Right lobe of liver (tissue), 6 donors: ENCODE measurements at places on chromosomes 11 and 22. TPM values are rescaled to one million over a fixed set of nuclear protein-coding genes. Genes with fewer than 3 reads are reported as not detected.
A peak's percentile ranks its signal among the peaks of the same experiment; 100 is the strongest.

The CALCB gene
- total RNA-seq = 0.12 TPM

GRCh38 chr11:130424613-130425140 is 3.7 kb downstream of the ADAMTS8 start:
- DNase-seq = no peak

The PAX6 gene
- not detected for total RNA-seq

- DNase-seq = no peak
Measured at GRCh38 chr11:109970516-109971183, 122.5 kb upstream of the ZC3H12C start.

- DNase-seq = no peak
Measured at GRCh38 chr11:100727410-100727809, 40.3 kb downstream of the ARHGAP42 start.

DNA sequence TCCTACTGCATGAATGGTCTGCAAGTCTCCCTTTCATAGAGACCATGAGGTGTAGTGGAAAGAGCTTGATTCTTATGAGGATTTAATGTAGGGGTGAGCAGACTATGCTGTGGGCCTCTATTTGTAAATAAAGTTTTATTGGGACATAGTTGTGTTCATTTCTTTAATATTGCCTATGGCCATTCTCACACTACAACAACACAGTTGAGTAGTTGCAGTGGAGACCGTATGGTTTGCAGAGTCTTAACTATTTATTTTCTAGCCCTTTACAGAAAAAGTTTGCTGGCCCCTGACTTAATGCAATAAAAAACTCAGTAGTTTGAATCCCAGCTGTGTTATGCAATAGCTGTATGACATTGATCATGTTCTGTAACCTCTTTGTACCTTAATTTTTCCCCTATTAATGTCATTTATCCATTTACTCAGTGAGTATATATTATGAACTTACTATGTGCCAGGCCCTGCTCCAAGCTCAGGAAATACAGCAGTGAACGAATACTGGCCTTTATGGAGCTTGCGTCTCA is 106.3 kb downstream of the ATXN10 start:
- DNase-seq = no peak

GRCh38 chr11:113994077-113994954 is 19.4 kb downstream of the HTR3A start:
- no peak for DNase-seq

The SEC14L6 gene
- not detected for total RNA-seq

The NRGN gene
- 0.43 TPM for total RNA-seq

- no peak for DNase-seq
Measured at GRCh38 chr11:40746282-40746681, 713.2 kb downstream of the LRRC4C start.

GRCh38 chr11:86849679-86850078 is 49.3 kb downstream of the PRSS23 start:
- DNase-seq = no peak

The PATE2 gene
- total RNA-seq = not detected

DNA sequence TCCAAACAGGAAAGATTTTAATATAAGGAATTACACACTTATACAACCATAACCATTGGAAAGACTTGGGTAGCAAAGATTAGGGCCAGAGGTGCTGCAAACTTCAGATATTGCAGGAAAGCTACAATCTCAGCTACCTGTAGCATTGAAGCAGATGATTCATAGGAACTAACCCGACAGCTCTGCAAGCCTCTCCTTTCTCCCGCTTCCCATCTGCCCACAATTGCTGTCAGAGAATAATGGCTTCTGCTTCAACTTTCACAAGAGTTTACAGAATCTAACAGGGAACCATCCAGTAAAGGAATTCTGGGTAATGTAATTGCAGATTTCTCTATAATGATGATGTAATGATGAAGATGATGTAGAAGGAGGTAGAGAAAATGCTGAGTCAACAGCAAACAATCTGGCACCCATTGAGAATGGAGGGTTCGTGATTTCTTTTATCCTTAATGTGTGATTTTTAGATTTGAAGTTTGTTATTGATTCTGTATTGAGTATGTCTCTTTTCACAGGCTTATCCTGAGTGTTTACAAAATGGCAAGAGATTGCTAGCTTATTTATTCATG is 70.8 kb upstream of the USP47 start:
- DNase-seq = no peak

DNA sequence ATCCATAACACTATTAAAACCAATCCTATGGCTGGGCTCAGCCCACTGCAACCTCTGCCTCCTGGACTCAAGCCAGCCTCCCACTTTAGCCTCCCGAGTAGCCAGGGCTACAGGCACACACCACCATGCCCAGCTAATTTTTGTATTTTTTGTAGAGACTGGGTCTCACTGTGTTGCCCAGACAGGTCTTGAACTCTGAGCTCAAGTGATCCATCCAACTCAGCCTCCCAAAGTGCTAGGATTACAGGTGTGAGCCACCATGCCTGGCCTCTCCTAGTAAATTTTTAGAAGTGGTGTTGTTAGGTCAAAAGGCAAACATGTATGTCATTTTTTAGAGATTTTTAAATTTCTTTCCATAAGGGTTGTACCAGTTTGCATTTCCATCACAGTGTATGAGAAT is 14.2 kb downstream of the F2 start:
- no peak for DNase-seq

The PKNOX2 gene
- 0.27 TPM for total RNA-seq

The DCDC1 gene
- total RNA-seq = 1.9 TPM

DNA sequence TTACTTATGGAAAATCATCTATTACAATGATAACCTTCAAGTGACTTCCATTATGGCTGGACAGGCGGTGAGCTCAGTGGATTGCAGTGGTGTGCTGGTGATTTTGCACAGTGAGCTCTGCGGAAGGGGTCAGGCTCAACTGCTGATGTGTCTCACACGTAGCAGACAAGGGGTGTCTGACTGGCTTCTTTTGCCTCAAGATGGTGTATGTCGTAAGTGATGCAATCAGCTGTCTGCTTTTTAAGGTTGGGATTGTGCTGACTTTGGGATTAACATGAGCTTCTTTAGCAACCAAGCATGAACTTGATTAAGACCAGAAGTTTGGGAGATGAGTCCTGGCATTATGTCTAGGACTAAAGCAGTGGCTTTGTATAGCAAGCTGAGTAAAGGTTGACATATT is 49.5 kb downstream of the POLD3 start:
- no peak for DNase-seq

DNA sequence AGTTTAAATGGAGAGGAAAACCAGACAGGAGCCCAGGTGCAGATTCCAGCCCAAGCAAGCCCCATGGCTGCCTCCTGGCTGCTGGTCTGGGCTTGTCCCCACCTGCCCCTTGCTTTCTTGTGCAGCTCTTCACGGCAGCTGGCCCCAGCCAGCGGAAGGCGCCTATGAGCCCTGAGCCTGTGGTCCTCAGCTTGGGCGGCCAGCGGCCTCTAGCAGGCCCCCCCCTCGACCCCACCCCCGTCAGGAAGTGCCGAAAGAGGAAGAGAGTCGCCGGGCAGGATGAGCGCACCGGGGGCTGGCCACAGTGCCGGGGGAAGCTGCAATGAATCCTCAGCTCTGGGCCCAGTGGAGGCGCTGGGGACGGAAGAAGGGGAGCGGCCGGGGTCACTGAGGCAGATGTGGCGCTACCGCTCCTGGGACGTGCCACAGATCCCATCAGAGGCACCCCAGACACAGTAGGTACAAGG is 2.1 kb upstream of the DGKZ start:
- peak; percentile 70 for DNase-seq

The TIGD3 gene
- total RNA-seq = 0.10 TPM

The PACS1 gene
- 16.2 TPM for total RNA-seq

- DNase-seq = no peak
Measured at GRCh38 chr11:95849087-95849825, 59.0 kb downstream of the CEP57 start.

GRCh38 chr11:64165481-64165841 is 452 bp downstream of the MACROD1 start:
- DNase-seq = peak; percentile 57

DNA sequence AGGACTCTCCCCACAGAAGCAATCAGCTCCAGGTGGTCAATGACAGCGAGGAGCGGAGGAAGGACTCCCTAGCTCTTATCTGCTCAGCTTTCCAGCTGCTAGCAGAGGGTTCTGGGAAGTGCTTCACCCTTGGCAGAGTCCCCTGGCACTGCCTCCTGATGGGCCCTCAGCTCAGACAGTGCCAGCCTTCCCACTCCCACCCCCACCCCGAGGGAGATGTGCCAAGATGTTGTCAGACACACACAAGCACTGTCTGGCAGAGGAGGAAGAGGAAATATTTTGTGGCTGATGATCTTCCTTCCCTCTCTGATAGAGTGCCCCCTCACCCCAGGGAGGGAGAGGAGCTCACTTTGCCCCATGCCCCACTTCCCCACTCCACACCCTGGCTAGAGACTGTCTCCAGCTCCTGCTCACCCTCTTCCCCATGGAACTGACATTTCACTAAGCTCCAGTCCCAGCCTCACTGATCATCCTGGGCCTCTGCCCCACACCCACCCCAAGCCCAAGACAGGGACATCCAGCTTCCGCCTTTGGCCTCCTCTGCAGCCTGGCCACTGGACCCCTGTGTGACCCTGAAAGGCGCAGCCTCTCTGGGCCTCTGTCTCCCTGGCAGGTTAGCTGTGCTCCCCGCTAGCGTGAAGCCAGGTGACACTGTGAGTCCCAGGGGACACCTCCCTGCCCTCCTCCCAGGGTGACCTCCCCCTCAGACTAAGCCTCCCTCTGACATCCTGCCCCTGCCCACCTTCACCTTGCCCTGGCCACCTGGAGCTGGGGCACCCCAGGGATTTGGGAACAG is 44.5 kb downstream of the SLCO2B1 start:
- DNase-seq = peak; percentile 89

DNA sequence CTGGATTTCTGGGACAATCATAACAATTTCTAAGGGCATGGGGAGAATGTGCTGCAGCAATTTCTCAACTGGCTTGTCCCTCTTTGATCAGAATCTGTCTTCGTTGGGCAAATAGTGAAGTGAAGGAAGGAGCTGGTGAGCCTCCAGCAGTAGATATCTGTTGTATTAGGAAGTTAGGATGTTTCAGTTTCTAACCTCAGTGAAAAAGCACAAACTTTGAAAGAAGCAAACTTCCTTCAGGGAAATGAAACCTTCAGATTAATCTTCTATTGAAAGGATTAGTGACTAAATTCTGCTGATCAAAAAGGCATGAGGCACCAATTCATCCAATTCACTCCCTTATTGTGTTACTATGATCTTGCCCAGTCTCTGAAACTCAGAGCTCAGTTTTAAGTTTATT is 24.3 kb downstream of the LMO2 start:
- DNase-seq = no peak

The VPREB1 gene
- total RNA-seq = not detected

DNA sequence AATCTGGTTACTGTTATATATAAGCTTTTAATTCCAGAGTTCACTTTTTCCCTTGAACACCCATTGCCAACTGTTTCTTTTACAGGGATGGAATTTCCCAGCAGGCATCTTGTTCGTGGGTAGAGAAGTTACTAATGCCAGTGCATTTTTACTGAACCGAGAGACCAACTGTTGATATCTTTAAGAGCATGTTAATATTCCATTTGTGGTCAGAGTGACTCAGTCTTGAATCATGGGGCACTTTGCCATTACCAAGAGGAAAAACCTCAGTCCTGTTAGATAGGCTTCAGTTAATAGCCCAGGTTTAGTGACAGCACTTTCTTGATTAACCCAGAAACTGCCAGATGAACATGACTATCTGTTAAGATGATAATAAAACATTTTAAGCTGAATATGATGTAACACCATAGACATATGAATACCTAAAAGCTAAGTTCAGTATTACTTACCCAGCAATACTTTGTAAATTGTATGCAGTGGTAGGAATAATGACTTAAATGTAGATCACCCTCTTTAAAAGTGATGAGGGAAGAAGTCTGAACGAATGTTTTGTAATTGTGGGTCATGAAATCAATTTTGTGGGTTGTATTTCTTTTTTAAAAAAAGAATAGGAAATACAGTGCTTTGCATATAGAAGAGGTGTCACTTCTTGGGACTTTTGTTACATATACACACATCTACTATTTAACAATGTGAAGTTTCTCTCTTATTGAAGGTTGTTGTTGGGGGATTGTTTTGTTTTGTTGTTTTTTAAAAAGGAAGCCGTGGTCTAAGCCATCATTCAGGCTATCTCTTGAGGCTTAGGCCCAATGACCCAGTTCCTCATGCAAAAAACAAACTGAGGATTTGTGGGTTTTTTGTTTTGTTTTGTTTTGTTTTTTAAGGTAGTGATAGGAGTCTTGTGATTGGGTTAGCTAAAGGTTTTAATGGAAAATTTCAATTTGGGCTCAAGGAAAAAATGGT is 79.2 kb upstream of the GRIK4 start:
- no peak for DNase-seq

The CD3D gene
- total RNA-seq = 0.98 TPM

DNA sequence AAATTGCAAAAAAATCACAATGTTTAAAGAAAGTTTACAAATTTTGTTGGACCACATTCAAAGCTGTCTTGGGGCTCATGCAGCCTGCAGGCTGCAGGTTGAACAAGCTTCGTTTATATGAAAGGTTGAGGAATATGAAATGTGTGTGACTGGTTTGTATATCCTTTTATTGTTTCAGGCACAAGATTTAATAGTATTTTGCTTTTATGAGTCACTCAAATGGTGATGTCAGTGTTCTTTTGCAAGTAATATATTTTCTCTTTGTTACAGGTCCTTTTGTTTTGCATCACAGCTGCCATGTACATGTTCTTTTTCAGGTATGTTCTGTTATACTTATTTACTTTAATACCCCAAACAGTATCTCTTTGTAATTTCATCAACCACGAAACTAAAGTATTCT is 198.6 kb downstream of the TMEM135 start:
- DNase-seq = no peak

DNA sequence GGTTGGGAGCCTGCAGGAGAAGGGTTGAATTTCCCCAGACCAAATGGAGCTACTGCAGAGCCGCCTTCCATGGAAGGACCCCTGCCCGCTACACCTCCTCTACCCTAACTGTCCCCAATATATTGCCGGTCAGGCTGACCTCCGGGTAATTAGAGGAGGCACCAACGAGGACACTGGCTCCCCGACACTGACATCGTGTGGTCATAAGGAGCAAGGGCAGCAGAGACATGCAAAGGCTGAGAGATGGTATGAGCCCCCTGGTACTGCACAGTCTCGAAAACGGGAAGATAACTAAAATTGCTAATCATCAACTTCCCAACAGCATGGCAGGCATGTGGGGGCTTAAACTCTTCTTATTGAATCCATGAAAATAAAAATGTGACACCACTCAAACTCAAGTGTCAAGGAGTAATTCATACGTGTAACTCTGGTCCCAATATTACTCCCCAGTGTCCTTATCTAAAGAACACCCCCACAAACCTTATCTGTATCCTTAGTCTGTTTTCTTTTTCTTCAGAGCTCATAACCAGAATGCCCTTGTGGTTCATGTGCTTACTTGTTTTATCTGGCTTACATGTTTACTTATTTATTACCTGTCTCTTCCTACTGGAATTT is 4.4 kb downstream of the CAVIN3 start:
- peak; percentile 62 for DNase-seq
